Spinal cord (tissue), 10 donors: ENCODE measurements at places on chromosomes 4 and X.

DNA sequence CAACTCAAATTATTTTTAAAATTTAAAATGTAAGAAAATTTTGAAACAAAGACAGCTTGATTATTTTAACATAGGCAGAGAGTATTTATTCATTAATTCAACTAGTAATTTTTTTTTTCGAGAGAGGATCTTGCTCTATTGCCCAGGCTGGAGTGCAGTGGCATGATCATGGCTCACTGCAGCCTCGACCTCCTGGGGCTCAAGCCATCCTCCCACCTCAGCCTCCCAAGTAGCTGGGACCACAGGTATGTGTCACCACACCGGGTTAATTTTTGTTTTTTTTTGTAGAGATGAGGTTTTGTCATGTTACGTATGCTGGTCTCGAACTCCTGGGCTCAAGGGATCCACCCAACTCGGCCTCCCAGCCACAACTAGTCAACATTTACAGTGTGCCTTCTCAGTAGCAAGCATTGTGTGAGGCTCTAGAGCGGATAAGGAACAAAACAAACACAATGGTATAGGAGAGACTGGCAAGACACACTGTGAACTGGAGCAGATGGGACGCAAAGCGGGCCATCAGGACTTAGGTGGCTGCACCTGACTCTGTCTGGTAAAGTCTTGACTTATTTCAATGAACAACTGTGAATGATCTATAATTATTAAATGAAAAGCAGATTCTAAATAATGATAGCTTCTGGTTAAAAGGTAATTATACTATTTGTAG lies 21.6 kb downstream of the SETD7 start:
- no peak overlapping the region for H3K27ac ChIP-seq
- H3K27me3 ChIP-seq: no peaks in the 10 kb centered on the region
- H3K36me3 ChIP-seq: no peaks in the 10 kb centered on the region
- DNase-seq: no peak
- H3K4me3 ChIP-seq: no peak overlapping the region

GRCh38 chr4:188778905-188779304 lies 639.7 kb downstream of the TRIML1 start:
- H3K27ac ChIP-seq: no peak overlapping the region
- H3K4me1 ChIP-seq: no peaks in the 10 kb centered on the region
- DNase-seq: no peak
- H3K4me3 ChIP-seq: no peak overlapping the region
- no peaks in the 10 kb centered on the region for H3K27me3 ChIP-seq

DNA sequence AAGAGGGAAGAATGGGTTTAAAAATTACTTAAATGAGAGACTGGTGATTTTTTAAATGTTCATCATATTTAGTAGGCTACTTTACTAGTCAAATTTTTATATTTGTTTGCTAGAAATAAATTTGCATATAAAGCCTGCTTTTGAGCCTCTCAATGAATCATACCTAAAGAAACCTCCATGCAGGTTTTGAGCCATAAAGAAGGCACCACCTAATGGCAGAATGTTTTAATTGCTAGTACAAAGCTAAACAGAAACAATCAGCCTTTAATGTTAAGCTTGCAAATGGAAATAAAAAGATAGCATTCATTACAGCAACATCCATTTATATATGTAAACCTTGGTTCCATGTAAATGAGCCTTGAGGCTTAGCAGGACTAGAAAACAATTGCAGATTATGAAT lies 989.7 kb downstream of the CCSER1 start:
- H3K4me3 ChIP-seq: no peak overlapping the region
- no peak for DNase-seq
- H3K27ac ChIP-seq: no peak overlapping the region
- no peaks in the 10 kb centered on the region for H3K36me3 ChIP-seq

- DNase-seq: no peak
- no peaks in the 10 kb centered on the region for H3K4me1 ChIP-seq
- no peaks in the 10 kb centered on the region for H3K36me3 ChIP-seq
- no peak overlapping the region for H3K4me3 ChIP-seq
- no peak overlapping the region for H3K27ac ChIP-seq
These were observed 25.2 kb downstream of the WDR44 start for GRCh38 chrX:118370921-118371624.

- H3K36me3 ChIP-seq: no peaks in the 10 kb centered on the region
- peaks cover 8% of the 10 kb centered on the region for H3K27me3 ChIP-seq
- H3K27ac ChIP-seq: no peak overlapping the region
- H3K4me1 ChIP-seq: peaks cover 18% of the 10 kb centered on the region
- DNase-seq: no peak
- no peak overlapping the region for H3K4me3 ChIP-seq
These were observed 92.4 kb upstream of the PJA1 start for GRCh38 chrX:69257499-69258127.

- peak; percentile 37 for DNase-seq
- no peaks in the 10 kb centered on the region for H3K36me3 ChIP-seq
- peak overlapping the region; percentile 58 for H3K27ac ChIP-seq
- H3K4me1 ChIP-seq: peaks cover 8% of the 10 kb centered on the region
- H3K4me3 ChIP-seq: no peak overlapping the region
- no peaks in the 10 kb centered on the region for H3K27me3 ChIP-seq
These were observed 126.5 kb downstream of the KIT start for GRCh38 chr4:54784161-54784671.
